ENCODE measurements at places on chromosomes 2 and 18.
A peak's percentile ranks its signal among the peaks of the same experiment; 100 is the strongest.

DNA sequence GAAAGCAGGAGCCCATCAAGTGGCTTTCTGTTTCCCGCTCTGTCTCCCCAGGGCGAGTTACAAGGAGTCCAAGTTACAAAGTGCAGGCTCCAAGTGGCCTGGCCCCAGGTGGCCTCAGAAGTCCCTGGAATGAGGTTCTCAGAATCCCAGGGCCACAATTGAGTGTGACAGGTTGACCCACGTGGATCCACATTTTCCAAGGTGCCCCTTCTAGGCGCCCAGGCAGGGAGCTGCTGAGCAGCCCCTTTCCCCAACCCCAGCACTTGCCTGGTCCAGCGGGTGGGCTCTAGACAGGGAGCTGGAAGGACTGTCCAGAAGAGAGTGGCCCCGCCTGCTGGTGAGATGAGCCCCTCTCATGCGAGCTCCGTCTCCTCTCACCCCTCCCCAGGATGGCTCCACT, 253.4 kb downstream of the CYP26B1 start:
- H3K4me1 ChIP-seq = no peaks in the 10 kb centered on the region
- no peak for DNase-seq
- H3K4me3 ChIP-seq = no peak overlapping the region
- no peak overlapping the region for H3K27ac ChIP-seq
- H3K36me3 ChIP-seq = no peaks in the 10 kb centered on the region

- H3K36me3 ChIP-seq = no peaks in the 10 kb centered on the region
- no peaks in the 10 kb centered on the region for H3K27me3 ChIP-seq
- H3K27ac ChIP-seq = no peak overlapping the region
- H3K4me3 ChIP-seq = no peak overlapping the region
- DNase-seq = peak; percentile 83
Measured at GRCh38 chr2:73156539-73157124, 43.9 kb upstream of the RAB11FIP5 start.

- no peaks in the 10 kb centered on the region for H3K36me3 ChIP-seq
- no peak overlapping the region for H3K27ac ChIP-seq
- no peaks in the 10 kb centered on the region for H3K27me3 ChIP-seq
- no peak overlapping the region for H3K4me3 ChIP-seq
- no peaks in the 10 kb centered on the region for H3K4me1 ChIP-seq
Measured at GRCh38 chr2:200101922-200102321, 146.5 kb downstream of the MAIP1 start.

DNA sequence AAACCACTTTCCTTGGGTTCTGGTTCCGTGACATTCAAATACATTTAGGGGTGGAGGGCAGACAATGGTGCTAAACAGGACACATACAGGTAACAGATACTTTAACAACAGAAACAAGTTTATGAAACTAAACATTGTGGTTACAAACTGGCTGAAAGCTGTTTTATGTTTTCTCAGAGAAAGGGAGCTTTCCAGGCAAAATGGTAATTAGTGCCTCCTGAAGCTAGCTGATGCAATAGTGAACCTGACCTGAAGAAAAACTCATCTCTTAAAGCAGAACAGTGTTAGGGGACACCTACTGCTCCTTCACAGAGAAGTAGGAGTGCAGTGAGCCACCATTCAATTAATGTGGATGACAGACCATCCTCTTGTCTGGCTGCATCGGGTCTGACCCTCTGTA, 138.9 kb downstream of the CCDC148 start:
- no peaks in the 10 kb centered on the region for H3K36me3 ChIP-seq
- no peak overlapping the region for H3K4me3 ChIP-seq
- no peak overlapping the region for H3K27ac ChIP-seq
- H3K4me1 ChIP-seq = no peaks in the 10 kb centered on the region
- H3K27me3 ChIP-seq = no peaks in the 10 kb centered on the region

DNA sequence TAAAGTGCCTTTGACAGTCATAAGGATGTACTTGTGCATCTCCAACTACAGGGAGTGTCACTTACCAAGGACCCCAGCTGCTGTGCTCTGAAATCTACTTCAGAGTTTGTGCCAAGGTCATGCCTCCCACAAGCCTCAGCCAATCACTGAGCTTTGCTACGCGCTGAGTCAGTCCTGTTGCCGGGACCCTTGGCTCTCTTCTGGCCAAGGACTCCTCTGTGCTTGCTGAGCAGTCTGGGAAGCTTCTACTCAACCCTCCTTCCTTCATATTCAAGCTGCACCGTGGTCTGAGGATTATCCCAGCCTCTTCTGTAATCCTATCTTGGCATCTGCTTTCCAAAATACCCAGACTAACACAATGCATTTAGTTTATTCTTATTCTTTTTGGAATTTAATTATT, 398.9 kb upstream of the FANCL start:
- no peaks in the 10 kb centered on the region for H3K27me3 ChIP-seq
- H3K4me1 ChIP-seq = no peaks in the 10 kb centered on the region
- no peak for DNase-seq
- no peak overlapping the region for H3K27ac ChIP-seq
- H3K36me3 ChIP-seq = no peaks in the 10 kb centered on the region
- no peak overlapping the region for H3K4me3 ChIP-seq

GRCh38 chr2:235896061-235896460, 272.1 kb downstream of the GBX2 start:
- H3K36me3 ChIP-seq = no peaks in the 10 kb centered on the region
- no peak for DNase-seq
- H3K27ac ChIP-seq = peak overlapping the region; percentile 56
- no peaks in the 10 kb centered on the region for H3K4me1 ChIP-seq

DNA sequence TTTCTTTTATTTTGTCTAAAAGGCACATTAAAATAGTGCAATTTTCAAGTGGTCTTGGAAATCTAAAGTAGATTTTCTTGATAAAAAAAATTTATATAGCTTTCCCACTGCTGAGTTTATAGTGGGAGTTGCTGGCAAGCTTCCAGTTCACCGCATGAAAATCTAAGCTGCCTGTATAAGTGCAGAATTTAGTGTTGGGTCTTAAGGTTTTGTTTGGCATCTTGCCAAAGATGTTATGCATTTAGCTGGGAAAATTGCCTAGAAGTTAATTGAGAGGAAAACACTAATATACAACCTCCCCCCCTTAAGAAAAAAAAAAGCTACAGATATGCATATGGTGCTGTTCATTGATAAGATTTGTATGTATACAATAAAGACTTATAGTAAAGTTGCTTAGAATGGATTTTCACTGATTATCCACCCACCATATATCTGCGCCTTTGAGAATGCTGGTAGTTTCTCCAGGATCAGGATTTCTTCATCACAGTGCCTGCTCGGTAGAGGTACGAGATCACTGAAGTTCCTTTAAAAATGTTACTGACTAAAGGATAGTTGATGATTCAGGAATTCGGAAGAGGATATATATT, 803.2 kb upstream of the POU3F3 start:
- H3K27ac ChIP-seq = no peak overlapping the region
- DNase-seq = no peak
- peaks cover 13% of the 10 kb centered on the region for H3K4me1 ChIP-seq
- H3K27me3 ChIP-seq = no peaks in the 10 kb centered on the region
- no peak overlapping the region for H3K4me3 ChIP-seq

- H3K27me3 ChIP-seq = no peaks in the 10 kb centered on the region
- H3K4me3 ChIP-seq = no peak overlapping the region
- no peak overlapping the region for H3K27ac ChIP-seq
- H3K36me3 ChIP-seq = no peaks in the 10 kb centered on the region
Measured at GRCh38 chr18:23248826-23249225, 113.5 kb downstream of the CABLES1 start.

GRCh38 chr2:237547841-237548416, 18.4 kb upstream of the PRLH start:
- DNase-seq = peak; percentile 47
- no peaks in the 10 kb centered on the region for H3K36me3 ChIP-seq

- H3K27ac ChIP-seq = no peak overlapping the region
- H3K4me1 ChIP-seq = no peaks in the 10 kb centered on the region
- no peaks in the 10 kb centered on the region for H3K36me3 ChIP-seq
- H3K27me3 ChIP-seq = no peaks in the 10 kb centered on the region
- H3K4me3 ChIP-seq = no peak overlapping the region
- DNase-seq = no peak
Measured at GRCh38 chr18:78080081-78080480, 830.4 kb downstream of the GALR1 start.

- H3K27me3 ChIP-seq = no peaks in the 10 kb centered on the region
- no peak overlapping the region for H3K4me3 ChIP-seq
- DNase-seq = no peak
- no peaks in the 10 kb centered on the region for H3K4me1 ChIP-seq
- no peaks in the 10 kb centered on the region for H3K36me3 ChIP-seq
Measured at GRCh38 chr18:54975598-54975997, 16.3 kb upstream of the CCDC68 start.

DNA sequence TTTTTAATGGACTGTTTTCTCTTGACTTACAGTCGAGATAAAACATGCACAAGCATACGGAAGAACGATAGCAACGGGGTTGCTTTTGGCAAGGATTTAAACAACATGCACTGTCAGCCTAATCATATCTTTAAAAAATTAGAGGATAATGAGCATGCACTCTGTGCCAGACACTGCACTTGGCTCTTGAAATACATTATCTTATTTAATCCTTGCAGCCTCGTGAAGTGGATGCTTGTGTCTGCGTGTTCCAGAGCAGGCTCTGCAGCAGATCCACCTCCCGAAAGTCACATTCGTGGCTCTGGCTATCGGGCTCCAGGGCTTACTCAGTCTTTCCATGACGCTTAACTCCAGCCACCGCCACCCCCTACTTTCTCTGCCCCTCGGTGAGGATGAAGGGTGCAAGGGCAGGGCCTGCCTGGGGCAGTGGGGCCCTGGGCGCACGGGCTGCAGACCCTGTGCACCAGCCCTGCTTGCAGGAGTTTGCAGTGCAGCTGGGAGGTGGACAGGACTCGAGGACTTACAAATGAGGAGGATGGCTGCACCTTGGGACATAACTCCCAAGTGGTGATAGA, 61.7 kb downstream of the ACKR3 start:
- H3K4me1 ChIP-seq = peaks cover 7% of the 10 kb centered on the region
- H3K27ac ChIP-seq = peak overlapping the region; percentile 42
- DNase-seq = peak; percentile 67
- H3K27me3 ChIP-seq = no peaks in the 10 kb centered on the region

DNA sequence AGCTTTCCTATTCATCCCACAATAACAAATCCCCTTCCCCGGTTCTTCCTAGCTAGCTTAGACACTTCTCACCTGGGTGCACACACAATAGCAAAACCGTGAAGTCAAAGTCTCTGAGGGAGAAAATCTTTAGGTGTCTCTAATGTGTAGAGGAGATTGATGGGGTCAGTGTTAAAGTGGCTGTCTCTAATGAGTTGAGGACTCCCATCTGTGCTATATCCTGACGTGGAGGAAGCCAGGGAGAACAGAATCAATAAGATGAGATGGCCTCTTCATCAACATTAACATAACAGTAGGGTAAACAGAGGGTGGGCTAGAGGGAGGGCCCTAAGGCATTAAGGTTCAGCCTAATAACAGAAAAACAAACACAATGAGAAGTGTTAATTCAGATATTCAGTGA, 120.4 kb downstream of the SLC5A7 start:
- H3K4me3 ChIP-seq = no peak overlapping the region
- no peaks in the 10 kb centered on the region for H3K36me3 ChIP-seq
- no peaks in the 10 kb centered on the region for H3K27me3 ChIP-seq
- no peaks in the 10 kb centered on the region for H3K4me1 ChIP-seq
- no peak for DNase-seq
- no peak overlapping the region for H3K27ac ChIP-seq

- H3K4me3 ChIP-seq = no peak overlapping the region
- no peak overlapping the region for H3K27ac ChIP-seq
- peaks cover 6% of the 10 kb centered on the region for H3K4me1 ChIP-seq
- no peaks in the 10 kb centered on the region for H3K36me3 ChIP-seq
Measured at GRCh38 chr2:84901593-84902120, 3.8 kb upstream of the TMSB10 start.

- no peak overlapping the region for H3K4me3 ChIP-seq
- H3K27me3 ChIP-seq = no peaks in the 10 kb centered on the region
- no peak overlapping the region for H3K27ac ChIP-seq
Measured at GRCh38 chr18:59155153-59155552, 15.5 kb downstream of the SEC11C start.

- H3K4me1 ChIP-seq = peaks cover 10% of the 10 kb centered on the region
- DNase-seq = peak; percentile 71
- H3K4me3 ChIP-seq = peak overlapping the region; percentile 20
- H3K36me3 ChIP-seq = no peaks in the 10 kb centered on the region
Measured at GRCh38 chr2:232523682-232524597, 2.0 kb upstream of the CHRND start.

- no peaks in the 10 kb centered on the region for H3K27me3 ChIP-seq
- H3K36me3 ChIP-seq = no peaks in the 10 kb centered on the region
- no peak overlapping the region for H3K4me3 ChIP-seq
Measured at GRCh38 chr2:58127111-58127510, 80.5 kb downstream of the VRK2 start.

DNA sequence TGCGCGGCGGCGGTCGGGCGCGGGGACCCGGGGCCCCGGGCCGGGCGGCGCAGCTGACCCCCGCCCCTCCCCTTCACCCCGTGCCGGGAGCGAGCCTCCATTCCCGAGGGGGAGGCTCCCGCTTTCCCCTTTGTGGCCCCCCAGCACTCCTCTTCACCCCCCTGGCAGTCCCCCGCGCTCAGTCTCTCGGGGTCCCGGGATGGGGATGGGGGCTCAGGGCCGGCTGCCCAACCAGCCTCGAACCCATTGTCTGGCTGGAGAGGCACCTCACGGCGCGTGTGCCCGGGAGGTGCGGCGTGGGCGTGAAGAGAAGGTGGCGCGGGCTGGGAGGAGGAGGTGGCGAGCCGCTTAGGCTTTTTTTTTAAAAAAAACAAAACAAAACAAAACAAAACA, 748 bp downstream of the FMNL2 start:
- peak overlapping the region; percentile 82 for H3K4me3 ChIP-seq
- no peaks in the 10 kb centered on the region for H3K36me3 ChIP-seq
- peaks cover 15% of the 10 kb centered on the region for H3K4me1 ChIP-seq
- peak overlapping the region; percentile 82 for H3K27ac ChIP-seq
- H3K27me3 ChIP-seq = no peaks in the 10 kb centered on the region

GRCh38 chr2:160583813-160584537, 90.4 kb upstream of the RBMS1 start:
- H3K27ac ChIP-seq = peak overlapping the region; percentile 67
- H3K4me3 ChIP-seq = no peak overlapping the region
- H3K36me3 ChIP-seq = no peaks in the 10 kb centered on the region
- no peak for DNase-seq
- H3K4me1 ChIP-seq = peaks cover 20% of the 10 kb centered on the region

GRCh38 chr2:238554468-238555315, 128.0 kb downstream of the ASB1 start:
- H3K4me1 ChIP-seq = no peaks in the 10 kb centered on the region
- no peak overlapping the region for H3K27ac ChIP-seq
- no peaks in the 10 kb centered on the region for H3K36me3 ChIP-seq
- no peak for DNase-seq

GRCh38 chr2:238370094-238370822, 49.9 kb downstream of the TRAF3IP1 start:
- H3K27ac ChIP-seq = no peak overlapping the region
- H3K36me3 ChIP-seq = no peaks in the 10 kb centered on the region
- DNase-seq = no peak
- H3K4me3 ChIP-seq = no peak overlapping the region
- no peaks in the 10 kb centered on the region for H3K27me3 ChIP-seq

DNA sequence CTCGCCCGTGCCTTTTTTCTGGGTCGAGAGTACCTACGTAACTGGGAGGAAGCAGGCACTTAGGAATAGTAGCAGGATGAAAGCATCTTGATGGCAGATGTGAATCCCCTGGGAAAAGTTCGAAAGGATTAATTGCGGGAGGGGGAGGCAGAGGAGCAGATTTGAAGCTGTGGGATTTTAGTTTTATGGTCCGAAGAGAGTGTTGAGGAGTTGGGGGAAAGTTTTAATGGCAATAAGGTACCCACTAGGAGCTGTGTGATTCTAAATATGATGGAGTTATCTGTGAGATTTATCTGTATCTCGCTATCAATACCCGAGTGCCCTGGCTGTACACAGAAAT, 1.1 kb downstream of the AGFG1 start:
- no peaks in the 10 kb centered on the region for H3K27me3 ChIP-seq
- no peak for DNase-seq
- no peaks in the 10 kb centered on the region for H3K36me3 ChIP-seq
- peak overlapping the region; percentile 88 for H3K4me3 ChIP-seq
- peak overlapping the region; percentile 99 for H3K27ac ChIP-seq
